Activated CD4-positive, alpha-beta T cell treated with anti-CD3 and anti-CD28 coated beads, Interleukin-2, amount 10 ng/mL, durations not matched to agents 7 days and 5 days (primary cell): ENCODE measurements at places on chromosomes 1 and 21. TPM values are rescaled to one million over a fixed set of nuclear protein-coding genes. Genes with fewer than 3 reads are reported as not detected.

DNA sequence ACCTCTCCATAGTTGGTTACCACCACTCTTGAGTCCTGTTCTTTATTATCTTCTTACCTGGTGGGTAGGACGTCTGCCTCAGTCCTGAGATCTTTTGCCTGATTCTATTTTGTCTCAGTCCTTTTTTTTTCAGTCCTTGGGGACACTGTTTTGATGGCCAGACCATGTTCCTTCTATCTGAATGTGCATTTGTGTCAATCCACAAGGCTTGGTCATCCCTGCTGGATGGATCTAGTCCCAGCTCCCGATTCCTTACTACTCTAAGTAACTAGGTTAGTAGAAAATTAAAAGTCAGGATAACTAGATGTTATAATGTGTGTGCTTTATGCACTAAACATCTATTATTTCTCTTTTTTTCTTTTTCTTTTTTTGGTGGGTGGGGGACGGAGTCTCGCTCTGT, 28.1 kb upstream of the AK4 start:
- H3K27me3 ChIP-seq, result peaks cover 19% of the 10 kb centered on the region
- no peak overlapping the region for H3K4me3 ChIP-seq
- no peaks in the 10 kb centered on the region for H3K36me3 ChIP-seq
- DNase-seq, result no peak
- H3K27ac ChIP-seq, result no peak overlapping the region
- no peaks in the 10 kb centered on the region for H3K4me1 ChIP-seq

- peak overlapping the region; percentile 57 for H3K4me3 ChIP-seq
- no peak for DNase-seq
- peaks cover 3% of the 10 kb centered on the region for H3K36me3 ChIP-seq
- peaks cover 23% of the 10 kb centered on the region for H3K27me3 ChIP-seq
Measured at GRCh38 chr1:21936366-21937031, 611 bp downstream of the HSPG2 start.

DNA sequence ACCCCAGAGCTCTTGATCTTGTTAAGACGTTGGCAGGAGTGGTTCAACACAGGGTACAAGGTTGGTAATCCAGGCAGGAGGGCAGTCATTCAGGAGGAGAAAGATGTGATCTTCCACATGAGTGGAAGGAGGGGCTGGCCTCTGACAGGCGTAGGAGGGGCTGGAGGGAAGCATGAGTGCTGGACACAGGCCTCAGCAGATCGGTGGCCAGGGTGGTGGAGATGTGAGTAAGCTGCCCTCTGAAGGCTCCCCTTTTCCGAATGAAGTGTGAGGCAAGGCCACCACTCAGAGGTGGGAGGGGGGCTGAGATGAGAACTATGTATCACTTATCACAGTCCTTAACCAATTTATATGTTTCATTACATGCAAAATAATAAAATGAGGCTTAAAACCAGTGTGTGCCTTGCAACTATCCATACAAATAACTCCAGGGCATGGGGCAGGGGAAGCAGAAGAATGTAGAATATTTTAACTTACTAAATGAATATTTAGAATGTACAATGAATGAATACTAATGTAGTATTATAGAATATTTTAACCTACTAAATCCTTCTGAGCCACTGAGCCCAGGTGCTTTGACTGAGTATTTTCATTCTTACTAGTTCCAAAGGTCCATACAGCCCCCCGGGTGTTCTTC, 103.5 kb upstream of the TLR5 start:
- peaks cover 42% of the 10 kb centered on the region for H3K4me1 ChIP-seq
- H3K4me3 ChIP-seq, result no peak overlapping the region
- no peaks in the 10 kb centered on the region for H3K27me3 ChIP-seq
- H3K36me3 ChIP-seq, result no peaks in the 10 kb centered on the region

DNA sequence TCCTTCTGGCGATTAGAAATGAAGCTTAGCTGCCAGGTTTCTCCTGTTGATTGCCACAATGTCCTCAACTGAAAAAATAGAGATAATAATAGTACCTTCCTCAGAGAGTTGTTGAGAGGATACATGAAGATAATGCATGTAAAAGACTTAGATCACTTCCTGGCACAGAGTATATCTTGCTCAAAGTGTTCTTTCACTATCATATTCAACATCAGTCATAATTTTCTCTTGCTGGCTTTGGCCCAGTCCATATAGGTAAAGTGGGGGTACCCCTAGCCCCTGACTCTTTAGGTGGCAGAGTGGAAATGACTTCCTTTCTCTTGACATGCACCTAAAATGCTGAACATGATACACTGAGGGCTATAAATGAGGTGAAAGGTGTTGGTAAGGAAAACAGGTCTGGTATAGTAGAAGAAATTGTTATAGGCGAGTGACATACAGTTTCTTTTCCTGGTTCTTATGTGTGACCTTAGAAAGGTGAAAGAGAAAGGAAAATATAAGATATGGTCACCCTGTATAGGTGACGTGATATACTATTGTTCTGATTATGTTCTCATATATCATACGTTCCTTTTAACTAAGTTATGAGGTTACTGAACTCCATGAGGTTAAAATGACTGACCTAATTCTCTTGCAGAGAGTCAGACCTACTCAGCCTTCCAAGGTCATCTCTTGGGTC, 209.9 kb upstream of the DEPDC1 start:
- no peaks in the 10 kb centered on the region for H3K27me3 ChIP-seq
- H3K4me1 ChIP-seq, result no peaks in the 10 kb centered on the region
- H3K27ac ChIP-seq, result no peak overlapping the region
- DNase-seq, result no peak
- no peaks in the 10 kb centered on the region for H3K36me3 ChIP-seq

DNA sequence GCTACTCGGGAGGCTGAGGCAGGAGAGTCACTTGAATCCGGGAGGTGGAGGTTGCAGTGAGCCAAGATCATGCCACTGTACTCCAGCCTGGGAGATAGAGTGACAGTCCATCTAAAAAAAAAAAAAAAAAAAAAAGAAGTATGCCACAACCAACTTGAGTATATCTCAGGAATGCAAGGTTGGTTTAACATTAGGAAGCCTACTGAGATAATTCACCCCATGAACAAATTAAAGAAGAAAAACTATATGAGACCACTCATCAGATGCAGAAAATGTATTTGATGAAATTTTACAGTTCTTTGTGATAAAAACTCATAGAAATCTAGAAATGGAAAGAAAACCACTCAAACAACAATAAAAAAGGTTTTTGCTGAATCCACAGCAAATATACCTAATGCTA, 373.8 kb downstream of the LMO4 start:
- no peaks in the 10 kb centered on the region for H3K36me3 ChIP-seq
- H3K4me3 ChIP-seq, result no peak overlapping the region
- H3K27ac ChIP-seq, result no peak overlapping the region
- no peak for DNase-seq

DNA sequence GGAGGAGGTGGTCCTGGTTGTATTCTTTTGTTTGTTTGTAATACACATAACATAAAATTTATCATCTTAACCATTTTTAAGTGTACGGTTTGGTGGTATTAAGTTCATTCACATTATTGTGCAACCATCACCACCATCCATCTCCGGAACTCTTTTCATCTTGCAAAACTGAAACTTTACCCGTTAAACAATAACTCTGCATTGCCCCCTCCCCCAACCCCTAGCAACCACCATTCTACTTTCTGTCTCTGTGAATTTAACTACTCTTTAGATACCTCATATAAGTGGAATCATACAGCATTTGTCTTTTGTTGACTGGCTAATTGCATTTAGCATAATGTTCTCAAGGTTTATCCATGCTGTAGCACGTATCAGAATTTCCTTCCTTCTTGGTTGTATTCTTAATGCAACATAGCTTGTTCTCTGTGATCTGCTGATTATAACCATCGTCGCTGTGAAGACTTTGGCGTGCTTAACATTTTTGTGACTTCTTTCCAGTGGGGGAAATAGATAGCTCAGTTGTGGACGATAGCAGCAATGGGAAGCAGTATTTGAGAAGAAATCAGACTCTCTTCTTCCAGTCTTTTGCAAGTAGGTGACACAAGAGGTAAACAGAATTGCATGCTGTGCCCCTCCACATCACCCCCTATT, 117.5 kb upstream of the HOOK1 start:
- DNase-seq, result peak; percentile 76
- H3K27ac ChIP-seq, result peak overlapping the region; percentile 72
- H3K36me3 ChIP-seq, result no peaks in the 10 kb centered on the region
- peaks cover 28% of the 10 kb centered on the region for H3K4me1 ChIP-seq
- no peaks in the 10 kb centered on the region for H3K27me3 ChIP-seq

DNA sequence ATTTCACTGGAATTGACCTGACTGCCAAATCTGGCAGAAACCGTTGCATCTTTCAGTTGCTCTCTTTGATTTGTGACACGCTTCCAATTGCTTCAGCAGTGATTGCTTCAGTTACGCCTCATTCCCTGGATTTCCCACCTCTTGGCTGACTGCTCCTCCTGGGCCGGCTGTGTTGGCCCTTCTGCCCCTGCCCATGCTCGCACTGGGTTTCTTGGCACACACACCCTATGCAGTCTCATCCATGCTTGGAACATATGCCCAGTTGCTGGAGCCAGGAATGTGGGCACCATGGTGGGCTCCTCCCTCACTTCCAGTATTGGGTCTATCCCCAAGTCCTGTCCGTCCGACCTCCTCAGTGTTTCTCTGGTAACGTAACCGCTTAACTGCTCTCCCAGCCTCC, 2.2 kb upstream of the ZBTB21 start:
- H3K4me3 ChIP-seq, result peak overlapping the region; percentile 5
- DNase-seq, result no peak
- peak overlapping the region; percentile 65 for H3K27ac ChIP-seq
- peaks cover 15% of the 10 kb centered on the region for H3K4me1 ChIP-seq
- H3K27me3 ChIP-seq, result peaks cover 16% of the 10 kb centered on the region

GRCh38 chr21:18951271-18952038, 547.9 kb upstream of the TMPRSS15 start:
- DNase-seq, result no peak
- no peaks in the 10 kb centered on the region for H3K4me1 ChIP-seq
- H3K4me3 ChIP-seq, result no peak overlapping the region
- H3K36me3 ChIP-seq, result no peaks in the 10 kb centered on the region
- no peaks in the 10 kb centered on the region for H3K27me3 ChIP-seq

- peaks cover 7% of the 10 kb centered on the region for H3K27me3 ChIP-seq
- no peaks in the 10 kb centered on the region for H3K4me1 ChIP-seq
- no peak overlapping the region for H3K4me3 ChIP-seq
- no peak for DNase-seq
- no peaks in the 10 kb centered on the region for H3K36me3 ChIP-seq
Measured at GRCh38 chr21:38590449-38591217, 92.4 kb upstream of the ERG start.

DNA sequence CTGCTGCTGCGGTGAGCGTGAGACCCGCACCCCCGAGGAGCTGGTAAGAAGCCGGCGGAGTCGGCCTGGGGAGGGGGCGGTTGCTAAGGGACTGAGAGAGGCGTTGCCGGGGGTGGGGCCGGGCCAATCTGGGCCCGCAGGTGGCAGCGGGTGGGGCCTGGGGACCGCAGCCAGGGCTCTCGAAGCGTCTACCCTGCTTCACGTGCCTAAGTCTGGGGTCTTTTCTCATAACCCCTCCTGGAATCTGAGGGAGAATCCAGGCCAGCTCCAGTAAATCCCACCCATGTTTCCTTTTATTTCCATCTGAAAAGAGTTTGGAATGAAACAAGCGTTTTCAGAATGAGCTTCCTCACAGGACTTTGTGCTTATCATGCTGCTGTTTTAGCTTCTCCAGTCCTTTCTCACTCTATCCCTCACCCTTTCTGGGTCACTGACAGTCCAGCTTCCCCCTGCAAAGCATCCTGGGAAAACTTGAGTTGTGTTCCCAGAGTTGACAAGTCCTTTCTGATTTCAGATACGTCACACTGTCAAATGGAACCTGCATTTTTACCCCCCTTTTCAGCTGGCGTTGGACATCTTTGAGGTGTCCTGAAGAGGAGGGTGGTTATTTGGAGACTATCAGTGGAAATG, 431 bp downstream of the CLCN6 start:
- H3K36me3 ChIP-seq, result peaks cover 13% of the 10 kb centered on the region
- H3K27ac ChIP-seq, result peak overlapping the region; percentile 93
- no peaks in the 10 kb centered on the region for H3K27me3 ChIP-seq
- no peak for DNase-seq
- H3K4me1 ChIP-seq, result peaks cover 66% of the 10 kb centered on the region

DNA sequence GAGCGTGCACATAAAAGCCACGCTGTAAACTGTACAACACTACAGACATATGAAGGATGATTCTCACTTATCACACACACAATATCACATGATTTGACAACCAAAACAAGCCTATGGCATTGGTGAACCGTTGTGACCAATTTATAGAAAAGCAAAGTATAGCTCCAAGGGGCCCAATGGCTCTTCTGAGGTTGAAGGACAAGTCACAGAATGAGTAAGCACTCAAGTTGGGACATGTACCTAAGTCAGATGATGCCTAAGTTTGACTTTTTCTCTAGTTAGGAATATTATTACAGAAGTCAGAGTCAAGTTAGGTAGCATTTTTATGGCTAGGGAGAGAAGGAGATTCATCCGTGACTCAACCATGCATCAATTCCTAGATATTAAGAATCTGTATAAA, 45.7 kb downstream of the PLPP3 start:
- no peak overlapping the region for H3K4me3 ChIP-seq
- no peak overlapping the region for H3K27ac ChIP-seq

- no peaks in the 10 kb centered on the region for H3K36me3 ChIP-seq
- no peak overlapping the region for H3K4me3 ChIP-seq
- H3K4me1 ChIP-seq, result peaks cover 33% of the 10 kb centered on the region
- H3K27ac ChIP-seq, result no peak overlapping the region
- DNase-seq, result no peak
Measured at GRCh38 chr1:212667223-212668139, 32.2 kb downstream of the BATF3 start.

GRCh38 chr21:26461500-26461899, 111.6 kb downstream of the CYYR1 start:
- no peak for DNase-seq
- no peaks in the 10 kb centered on the region for H3K27me3 ChIP-seq
- H3K27ac ChIP-seq, result no peak overlapping the region
- no peak overlapping the region for H3K4me3 ChIP-seq

DNA sequence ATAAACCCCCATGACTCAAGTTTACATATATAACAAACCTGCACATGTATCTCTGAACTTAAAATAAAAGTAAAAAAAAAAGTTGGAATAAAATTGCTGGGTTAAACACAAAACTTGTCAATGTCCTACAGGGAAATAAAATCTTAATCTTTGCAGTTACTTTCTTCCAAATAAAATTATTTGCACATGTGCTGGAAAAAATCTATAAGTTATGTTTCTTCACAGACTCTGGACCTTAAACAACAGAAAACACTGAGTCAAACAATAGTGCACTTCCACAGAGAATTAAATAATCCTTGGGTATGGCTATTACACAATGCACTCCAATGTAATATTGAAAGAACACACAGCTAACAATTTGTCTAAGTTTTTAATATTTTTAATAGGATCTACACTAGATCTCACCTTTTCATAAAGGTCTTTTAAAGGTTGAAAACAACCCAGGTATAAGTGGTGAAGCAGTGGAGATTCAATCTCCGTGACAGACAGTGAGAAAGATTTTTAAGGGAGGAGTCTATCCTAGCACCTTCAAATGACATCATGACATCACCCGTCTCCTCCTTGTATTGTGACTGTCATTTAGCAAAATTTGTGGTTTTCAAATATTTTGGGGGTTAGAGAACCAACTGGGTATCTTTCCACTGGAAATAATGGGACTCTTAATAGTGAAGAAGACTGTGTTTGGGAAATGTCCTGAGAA, 25.2 kb upstream of the FGGY start:
- DNase-seq, result no peak
- H3K4me3 ChIP-seq, result no peak overlapping the region

- no peaks in the 10 kb centered on the region for H3K4me1 ChIP-seq
- no peaks in the 10 kb centered on the region for H3K27me3 ChIP-seq
- no peaks in the 10 kb centered on the region for H3K36me3 ChIP-seq
- no peak within 1 kb of the TSS for H3K27ac ChIP-seq
- no peak within 1 kb of the TSS for H3K4me3 ChIP-seq
Measured at GRCh38 chr1:202010180-202011015, at the start of gene ELF3. ELF3 (plus strand) TSS chr1:202010587; CDS start chr1:202011137, 550 bp downstream.

ZMYM1 gene
- total RNA-seq, result 17.1 TPM

REN gene
- total RNA-seq, result not detected

PTPRU gene
- 0.31 TPM for total RNA-seq

NHLH1 gene
- total RNA-seq, result 0.10 TPM
